Lower lobe of right lung (tissue), 2 donors: ENCODE measurements at places on chromosomes 2 and 18. TPM values are rescaled to one million over a fixed set of nuclear protein-coding genes. Genes with fewer than 3 reads are reported as not detected.

- DNase-seq: no peak
- H3K27ac ChIP-seq: no peak overlapping the region
- no peak overlapping the region for H3K4me3 ChIP-seq
- no peaks in the 10 kb centered on the region for H3K4me1 ChIP-seq
- no peaks in the 10 kb centered on the region for H3K36me3 ChIP-seq
- peaks cover 7% of the 10 kb centered on the region for H3K27me3 ChIP-seq
These were observed 268.4 kb downstream of the ATAD2B start for GRCh38 chr2:23658466-23658942.

- H3K27ac ChIP-seq: peak overlapping the region; percentile 73
- H3K4me1 ChIP-seq: peaks cover 100% of the 10 kb centered on the region
- H3K36me3 ChIP-seq: no peaks in the 10 kb centered on the region
- H3K27me3 ChIP-seq: no peaks in the 10 kb centered on the region
These were observed 40.2 kb downstream of the EPAS1 start for GRCh38 chr2:46337208-46337994.

GRCh38 chr2:124609667-124610066 is 584.6 kb downstream of the CNTNAP5 start:
- no peak overlapping the region for H3K4me3 ChIP-seq
- no peak overlapping the region for H3K27ac ChIP-seq
- no peaks in the 10 kb centered on the region for H3K27me3 ChIP-seq
- no peaks in the 10 kb centered on the region for H3K36me3 ChIP-seq
- DNase-seq: no peak
- H3K4me1 ChIP-seq: no peaks in the 10 kb centered on the region

- H3K36me3 ChIP-seq: no peaks in the 10 kb centered on the region
- no peak overlapping the region for H3K4me3 ChIP-seq
- H3K4me1 ChIP-seq: peaks cover 3% of the 10 kb centered on the region
- H3K27ac ChIP-seq: no peak overlapping the region
These were observed 676.9 kb downstream of the ADCYAP1 start for GRCh38 chr18:1581581-1581980.

- peaks cover 5% of the 10 kb centered on the region for H3K4me1 ChIP-seq
- no peak for DNase-seq
- no peaks in the 10 kb centered on the region for H3K27me3 ChIP-seq
- H3K4me3 ChIP-seq: no peak overlapping the region
These were observed 651.3 kb downstream of the NYAP2 start for GRCh38 chr2:226050822-226051221.

DNA sequence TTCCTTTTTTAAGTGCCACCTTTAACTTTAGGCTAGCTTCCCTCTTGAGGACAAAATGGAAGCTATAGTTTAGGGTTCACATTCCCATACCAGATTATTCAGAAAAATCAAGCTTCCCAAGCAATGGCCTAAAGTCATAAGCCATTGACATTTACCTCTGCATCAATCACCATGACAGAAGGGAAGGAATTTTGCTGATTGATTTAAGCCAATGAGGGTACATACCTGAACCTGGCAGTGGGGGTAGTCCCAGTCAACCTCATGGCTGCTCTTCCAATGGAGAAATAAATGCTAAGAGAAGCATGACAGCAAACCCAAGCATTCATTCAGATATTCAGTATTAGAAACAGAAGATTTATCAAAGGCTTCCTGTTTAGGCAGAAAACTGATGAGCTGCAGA is 128.4 kb upstream of the CREB1 start:
- H3K4me1 ChIP-seq: no peaks in the 10 kb centered on the region
- H3K27me3 ChIP-seq: no peaks in the 10 kb centered on the region
- no peaks in the 10 kb centered on the region for H3K36me3 ChIP-seq
- H3K4me3 ChIP-seq: no peak overlapping the region

DNA sequence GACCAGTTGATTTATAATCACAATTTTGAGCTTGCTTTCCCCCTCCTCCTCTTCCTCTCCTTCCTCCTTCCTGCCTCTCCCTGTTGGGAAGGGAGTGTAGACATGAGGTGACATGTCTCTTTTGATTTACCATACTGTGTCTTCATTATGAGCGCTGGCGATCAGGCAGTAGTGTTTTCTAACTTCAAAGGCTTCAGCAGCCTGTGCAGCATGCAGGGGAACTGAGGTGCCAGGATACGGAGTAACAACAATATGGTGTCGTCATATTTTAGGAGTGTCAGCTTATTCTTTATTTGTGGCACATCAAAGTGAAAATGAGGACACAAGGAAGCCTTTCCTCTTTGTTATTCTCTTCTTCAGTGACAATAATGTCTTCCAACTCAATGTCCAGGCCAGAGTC is 864.2 kb downstream of the SLC4A3 start:
- no peaks in the 10 kb centered on the region for H3K4me1 ChIP-seq
- DNase-seq: no peak
- H3K27me3 ChIP-seq: no peaks in the 10 kb centered on the region
- H3K4me3 ChIP-seq: no peak overlapping the region
- H3K27ac ChIP-seq: no peak overlapping the region

The ASB18 gene
- not detected for total RNA-seq
